Purkinje cell (primary cell): ENCODE measurements at places on chromosomes 6 and 20. TPM values are rescaled to one million over a fixed set of nuclear protein-coding genes. Genes with fewer than 3 reads are reported as not detected.

Gene PDE10A
- 17.3 and 20.0 TPM in 2 replicates for polyA plus RNA-seq

Gene CDH22
- 0.85 and 0.86 TPM in 2 replicates for polyA plus RNA-seq

Gene RRAGD
- 22.1 and 25.5 TPM in 2 replicates for polyA plus RNA-seq

Gene SUMO4
- polyA plus RNA-seq: 2.7 TPM in 1 of 2 replicates, not detected in the other

Gene PRDM13
- not detected in 2 replicates for polyA plus RNA-seq

Gene ECT2L
- 0.31 TPM in 1 of 2 replicates, not detected in the other for polyA plus RNA-seq

Gene TSPO2
- polyA plus RNA-seq: not detected in 2 replicates

Gene ALDH5A1
- 25.9 and 39.7 TPM in 2 replicates for polyA plus RNA-seq
